SK-N-SH (cell line): ENCODE measurements at places on chromosomes 12 and 14. TPM values are rescaled to one million over a fixed set of nuclear protein-coding genes. Genes with fewer than 3 reads are reported as not detected.

PMCH gene
- not detected in 2 replicates for polyA plus RNA-seq

MIP gene
- not detected in 2 replicates for polyA plus RNA-seq

RNFT2 gene
- 3.8 and 4.4 TPM in 2 replicates for polyA plus RNA-seq

LMNTD1 gene
- 0.20 and 0.32 TPM in 2 replicates for polyA plus RNA-seq

APPL2 gene
- 59.2 and 65.9 TPM in 2 replicates for polyA plus RNA-seq

CISTR gene
- not detected in 2 replicates for polyA plus RNA-seq

MANSC1 gene
- polyA plus RNA-seq = 2.9 and 3.7 TPM in 2 replicates

SERPINA9 gene
- not detected in 2 replicates for polyA plus RNA-seq

C1RL gene
- 8.3 and 9.5 TPM in 2 replicates for polyA plus RNA-seq

HEBP1 gene
- 16.3 and 17.9 TPM in 2 replicates for polyA plus RNA-seq

DEGS2 gene
- 0.02 TPM in 2 replicates for polyA plus RNA-seq

INHBC gene
- 0.08 and 0.10 TPM in 2 replicates for polyA plus RNA-seq
